ENCODE measurements at places on chromosomes 2 and 18. TPM values are rescaled to one million over a fixed set of nuclear protein-coding genes. Genes with fewer than 3 reads are reported as not detected.
A peak's percentile ranks its signal among the peaks of the same experiment; 100 is the strongest.

DNA sequence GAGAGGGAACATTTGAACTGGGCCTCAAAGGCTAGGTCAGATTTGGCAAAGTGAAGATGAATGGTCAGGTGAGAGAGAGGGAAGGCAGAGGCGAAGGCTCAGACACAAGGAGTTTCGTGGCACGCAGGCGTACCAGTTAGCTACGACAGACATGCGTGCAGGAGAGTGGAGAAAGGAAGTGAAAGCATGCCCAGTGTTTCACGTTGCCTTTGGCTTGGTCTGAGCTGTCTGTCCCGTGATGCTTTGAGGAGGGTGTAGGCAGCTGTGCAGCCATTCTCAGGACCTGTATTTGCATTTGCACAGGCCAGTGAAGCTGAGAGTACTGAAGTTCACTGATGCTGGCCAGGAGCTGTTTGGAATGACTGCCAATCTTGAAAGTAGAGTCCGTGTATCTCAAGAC, 69.5 kb downstream of the HNRNPLL start:
- no peak for DNase-seq
- no peak overlapping the region for H3K27ac ChIP-seq
- H3K27me3 ChIP-seq, result peaks cover 50% of the 10 kb centered on the region

- no peak for DNase-seq
- peak overlapping the region; percentile 11 for H3K27ac ChIP-seq
- no peaks in the 10 kb centered on the region for H3K27me3 ChIP-seq
- H3K4me3 ChIP-seq, result no peak overlapping the region
- H3K36me3 ChIP-seq, result peaks cover 11% of the 10 kb centered on the region
Measured at GRCh38 chr2:69114534-69114933, 101.6 kb downstream of the ANTXR1 start.

DNA sequence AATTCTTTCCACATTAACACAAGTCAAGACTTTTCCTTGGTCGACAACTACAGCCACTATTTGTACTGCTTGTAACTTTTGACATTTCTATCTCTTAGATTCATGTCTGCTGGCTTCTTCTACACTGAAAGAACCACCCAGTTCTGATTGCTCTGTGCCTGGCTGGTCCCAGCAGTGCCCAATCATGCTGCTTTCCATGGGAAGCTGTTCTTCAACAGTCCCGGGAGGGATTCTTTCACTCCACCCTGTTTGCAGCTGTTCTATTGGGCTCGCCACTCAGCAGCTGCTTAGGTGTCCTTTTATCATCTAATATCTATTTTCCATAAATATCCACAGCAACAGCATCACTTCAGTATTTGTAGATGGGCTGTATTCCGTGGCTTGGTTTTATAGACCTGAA, 471.1 kb upstream of the SMIM21 start:
- H3K36me3 ChIP-seq, result no peaks in the 10 kb centered on the region
- H3K4me1 ChIP-seq, result no peaks in the 10 kb centered on the region
- H3K4me3 ChIP-seq, result no peak overlapping the region
- no peak for DNase-seq
- peaks cover 7% of the 10 kb centered on the region for H3K27me3 ChIP-seq

DNA sequence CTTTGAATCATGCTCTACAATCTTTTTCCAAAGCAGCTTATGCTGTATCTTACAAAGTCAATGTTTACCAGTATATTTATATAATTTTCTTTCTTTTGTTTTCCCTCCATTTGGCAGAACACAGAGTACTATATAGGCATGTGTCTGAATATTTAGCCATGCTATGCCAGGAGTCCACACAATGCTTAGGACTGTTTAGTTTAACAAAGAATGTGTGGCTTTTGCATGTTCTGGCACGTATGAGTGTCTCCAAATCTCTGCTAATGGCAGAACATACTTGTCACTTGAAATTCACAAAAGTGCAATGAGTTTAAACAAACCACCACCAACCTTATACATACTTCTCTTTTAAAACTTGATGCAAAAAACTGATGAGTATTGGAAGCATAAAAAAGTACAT, 268.0 kb downstream of the NR4A2 start:
- peaks cover 4% of the 10 kb centered on the region for H3K4me1 ChIP-seq
- no peak overlapping the region for H3K4me3 ChIP-seq

DNA sequence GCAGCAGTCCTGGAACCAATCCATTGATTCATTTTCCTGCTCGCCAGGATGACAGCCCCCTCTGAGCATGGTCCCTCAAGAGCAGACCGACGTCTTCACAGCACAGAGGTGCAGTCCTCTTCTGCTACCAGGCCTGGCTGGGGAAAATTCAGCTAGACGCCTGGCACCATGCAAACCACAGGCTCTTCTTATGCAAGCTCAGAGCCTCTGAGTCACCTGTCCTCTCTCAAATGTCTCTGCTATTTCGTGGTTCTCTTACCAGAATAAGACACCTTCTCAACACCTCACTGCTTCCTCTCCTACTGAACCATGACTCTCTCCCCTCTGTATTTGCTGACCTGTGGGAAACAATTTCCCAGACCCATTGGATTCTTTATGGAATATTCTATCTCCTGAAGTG, 79.8 kb upstream of the CYRIA start:
- H3K36me3 ChIP-seq, result no peaks in the 10 kb centered on the region
- H3K27me3 ChIP-seq, result peaks cover 17% of the 10 kb centered on the region
- H3K4me1 ChIP-seq, result peaks cover 5% of the 10 kb centered on the region
- H3K27ac ChIP-seq, result no peak overlapping the region

DNA sequence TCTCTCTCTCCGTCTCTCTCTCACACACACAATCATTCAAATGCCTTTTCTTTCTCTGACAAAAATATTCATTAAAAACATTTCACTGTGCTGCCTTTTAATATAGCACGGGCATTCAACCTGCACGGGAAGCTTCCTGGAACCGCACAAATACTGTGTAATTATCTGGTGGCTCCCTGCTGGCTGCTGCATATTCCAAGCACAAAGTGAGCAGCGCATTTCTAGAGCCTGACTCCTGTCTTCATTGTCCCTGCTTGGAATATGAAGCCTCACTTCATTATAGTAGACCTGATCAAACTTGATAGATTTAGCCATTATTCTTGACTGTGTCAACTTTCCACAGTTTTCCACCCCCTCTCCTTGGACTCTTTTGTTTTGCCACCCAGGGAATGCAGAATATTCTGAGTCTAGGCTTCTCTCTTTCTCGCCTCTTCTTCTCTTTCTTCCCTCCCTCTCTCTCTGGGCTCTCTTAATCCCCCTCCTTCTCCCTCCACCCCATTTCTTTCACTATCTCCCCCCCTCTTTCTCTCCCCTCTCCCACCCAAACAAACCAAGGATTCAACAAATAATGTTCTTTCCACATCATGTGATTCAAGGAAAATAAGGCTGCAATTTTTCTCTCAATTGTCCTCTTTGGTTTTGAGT, 672.1 kb upstream of the FANCL start:
- peaks cover 7% of the 10 kb centered on the region for H3K4me1 ChIP-seq
- no peak overlapping the region for H3K4me3 ChIP-seq
- no peak overlapping the region for H3K27ac ChIP-seq
- no peaks in the 10 kb centered on the region for H3K27me3 ChIP-seq

GRCh38 chr18:48521723-48522122, 17.1 kb upstream of the CTIF start:
- H3K4me1 ChIP-seq, result peaks cover 2% of the 10 kb centered on the region
- no peak overlapping the region for H3K4me3 ChIP-seq
- no peak for DNase-seq
- H3K27me3 ChIP-seq, result peaks cover 13% of the 10 kb centered on the region
- H3K36me3 ChIP-seq, result no peaks in the 10 kb centered on the region

GRCh38 chr18:3129053-3129864, 90.5 kb downstream of the MYOM1 start:
- H3K27ac ChIP-seq, result no peak overlapping the region
- H3K27me3 ChIP-seq, result no peaks in the 10 kb centered on the region
- H3K4me3 ChIP-seq, result no peak overlapping the region
- H3K4me1 ChIP-seq, result peaks cover 4% of the 10 kb centered on the region

DNA sequence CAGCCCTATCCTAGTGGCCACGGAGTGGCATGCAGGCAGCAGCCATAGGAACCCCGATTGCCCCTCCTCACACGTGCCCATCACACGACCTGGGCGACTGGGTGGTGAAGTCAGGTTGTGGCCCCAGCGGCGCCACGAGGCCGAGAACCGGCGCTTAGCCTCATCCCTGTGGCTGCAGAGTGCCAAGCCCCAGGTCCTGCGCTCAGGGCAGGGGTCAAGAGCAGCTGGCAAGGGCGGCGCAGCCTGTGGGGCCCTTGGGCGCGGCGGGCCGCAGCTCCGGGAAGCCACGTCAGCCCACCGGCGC, 73.3 kb downstream of the RPIA start:
- no peak for DNase-seq
- H3K27ac ChIP-seq, result no peak overlapping the region
- H3K27me3 ChIP-seq, result peaks cover 32% of the 10 kb centered on the region
- H3K4me1 ChIP-seq, result peaks cover 2% of the 10 kb centered on the region
- H3K4me3 ChIP-seq, result no peak overlapping the region

GRCh38 chr2:24494410-24494809, 3.4 kb downstream of the NCOA1 start:
- H3K27me3 ChIP-seq, result peaks cover 23% of the 10 kb centered on the region
- H3K4me3 ChIP-seq, result no peak overlapping the region
- peaks cover 28% of the 10 kb centered on the region for H3K4me1 ChIP-seq
- no peaks in the 10 kb centered on the region for H3K36me3 ChIP-seq
- no peak overlapping the region for H3K27ac ChIP-seq
- no peak for DNase-seq

DNA sequence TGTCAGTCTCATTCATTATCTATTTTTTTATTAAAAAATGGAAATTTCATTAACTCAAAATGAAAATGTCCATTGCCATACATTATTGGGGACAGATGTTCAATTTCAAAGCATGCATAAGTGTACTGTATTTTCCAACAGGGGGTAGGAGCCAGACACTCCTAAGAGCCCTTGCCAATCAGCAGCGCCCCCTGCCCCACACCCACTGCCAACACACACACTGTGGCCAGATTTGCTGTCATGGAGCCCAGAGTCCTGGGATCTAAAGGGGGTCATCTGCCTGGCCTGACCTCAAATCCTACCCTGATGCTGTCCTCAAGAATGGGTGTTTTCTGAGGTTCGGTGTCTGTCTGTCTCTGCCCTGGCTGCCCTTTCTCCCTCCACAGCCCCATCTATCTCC, 162.2 kb upstream of the TWIST2 start:
- H3K4me3 ChIP-seq, result no peak overlapping the region
- H3K27me3 ChIP-seq, result peaks cover 24% of the 10 kb centered on the region
- H3K27ac ChIP-seq, result no peak overlapping the region
- H3K4me1 ChIP-seq, result no peaks in the 10 kb centered on the region

Gene CDK15
- total RNA-seq, result not detected

Gene CDKL4
- total RNA-seq, result 2.0 TPM

Gene ADCYAP1
- total RNA-seq, result not detected

Gene POTEE
- total RNA-seq, result 3.3 TPM

Gene HOXD8
- not detected for total RNA-seq
